ENCODE measurements at places on chromosomes 1 and 21. TPM values are rescaled to one million over a fixed set of nuclear protein-coding genes. Genes with fewer than 3 reads are reported as not detected.

DNA sequence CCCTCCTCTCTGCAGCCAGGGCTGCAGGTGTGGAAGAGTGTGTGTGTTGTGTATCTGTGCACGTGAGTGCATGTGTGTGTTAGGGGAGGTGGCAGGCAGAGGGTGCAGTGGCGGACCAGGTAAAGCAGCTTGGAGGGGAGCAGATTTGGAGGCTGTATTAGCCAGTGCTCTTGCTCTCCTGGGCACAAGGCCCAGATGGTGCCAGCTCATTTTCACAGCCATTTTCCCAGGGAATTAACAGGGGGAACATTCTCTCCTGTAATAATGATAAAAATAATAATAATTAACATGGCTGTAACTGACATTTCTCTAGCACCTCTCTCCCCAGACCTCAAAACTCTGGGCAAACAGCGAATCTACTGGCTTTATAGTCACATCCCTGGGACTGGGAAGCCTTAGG lies 43.6 kb downstream of the LRRN2 start:
- DNase-seq = no peak

ESRRG gene
- under 0.01 TPM for polyA plus RNA-seq

DNA sequence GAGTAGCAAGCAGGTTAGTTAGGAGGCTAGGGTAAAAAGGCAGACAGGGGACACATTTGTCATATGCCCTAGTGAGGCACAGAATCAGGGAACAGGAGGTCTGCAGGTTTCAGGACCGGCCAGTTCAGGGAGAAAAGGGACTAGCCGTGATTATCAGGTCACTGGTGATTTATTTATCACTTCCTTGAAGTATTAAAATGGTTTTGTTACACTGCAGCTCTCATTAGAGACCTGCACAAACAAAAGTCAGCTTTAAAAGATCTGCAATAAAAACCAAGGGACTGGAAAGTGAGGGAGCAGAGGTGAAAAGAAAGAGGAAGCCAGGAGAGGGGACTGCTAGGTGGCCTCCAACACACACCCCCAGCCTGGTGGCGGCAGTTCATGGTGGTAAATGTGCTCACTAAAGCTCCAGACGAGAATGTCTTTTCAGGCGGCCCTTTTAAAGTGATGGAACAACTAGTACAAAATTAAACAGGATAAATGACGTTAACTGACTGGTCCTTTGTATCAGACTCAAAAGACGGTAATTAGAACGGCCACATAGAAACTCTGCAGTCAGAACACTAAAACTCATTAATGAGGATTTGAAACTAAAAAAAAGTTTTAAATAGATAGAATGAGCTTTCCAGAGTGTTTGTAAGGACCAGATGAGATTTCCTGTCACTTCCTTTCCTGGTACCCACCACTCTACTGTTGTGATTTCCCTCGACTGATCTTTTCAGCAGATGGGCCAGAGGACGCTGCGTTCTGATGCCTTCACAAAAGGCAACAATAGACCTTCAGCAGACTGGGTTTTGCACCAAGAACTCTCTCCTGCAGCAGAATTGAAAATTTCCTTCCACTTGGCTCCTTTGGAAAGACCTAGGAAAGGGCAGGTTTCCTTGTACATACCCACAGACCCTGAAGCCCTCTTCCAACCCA lies 136.8 kb downstream of the NTPCR start:
- DNase-seq = no peak

HSD3B2 gene
- polyA plus RNA-seq = 5.8 TPM

GRCh38 chr1:244339776-244340175 lies 111.9 kb downstream of the ADSS2 start:
- DNase-seq = no peak

HSPG2 gene
- 6.0 TPM for polyA plus RNA-seq

DNA sequence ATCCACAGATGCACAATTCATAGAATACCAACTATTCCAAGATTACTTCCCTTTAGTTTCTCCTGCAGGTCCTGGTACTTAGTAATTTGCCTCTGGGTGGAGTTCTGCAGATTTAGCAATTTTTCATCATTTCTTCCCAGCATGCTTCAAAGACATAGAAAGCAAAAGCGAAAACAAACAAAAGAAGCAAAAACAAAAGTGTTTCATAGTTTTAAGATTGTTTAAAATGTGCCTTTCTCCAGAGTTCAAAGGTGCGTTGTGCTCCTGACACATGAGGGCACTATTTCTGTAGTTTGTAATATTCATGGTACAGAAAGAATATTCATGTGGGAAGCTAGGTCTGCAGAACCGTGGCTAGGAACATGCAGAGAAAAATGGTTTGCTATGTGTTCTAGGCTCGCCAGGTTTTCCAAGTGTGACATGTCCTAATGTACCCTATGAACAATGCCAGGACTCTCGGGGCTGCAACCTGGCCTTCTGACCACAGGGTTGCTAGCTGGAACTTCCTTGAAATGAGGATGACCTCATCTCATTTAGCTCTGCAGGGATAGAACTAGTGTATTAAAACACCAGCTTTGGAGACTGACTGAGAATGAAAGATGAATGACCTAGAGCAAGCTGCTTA lies 30.0 kb upstream of the RCSD1 start:
- DNase-seq = no peak

- no peak for DNase-seq
Observed at GRCh38 chr21:35291034-35291433, 241.9 kb upstream of the RUNX1 start.

DNA sequence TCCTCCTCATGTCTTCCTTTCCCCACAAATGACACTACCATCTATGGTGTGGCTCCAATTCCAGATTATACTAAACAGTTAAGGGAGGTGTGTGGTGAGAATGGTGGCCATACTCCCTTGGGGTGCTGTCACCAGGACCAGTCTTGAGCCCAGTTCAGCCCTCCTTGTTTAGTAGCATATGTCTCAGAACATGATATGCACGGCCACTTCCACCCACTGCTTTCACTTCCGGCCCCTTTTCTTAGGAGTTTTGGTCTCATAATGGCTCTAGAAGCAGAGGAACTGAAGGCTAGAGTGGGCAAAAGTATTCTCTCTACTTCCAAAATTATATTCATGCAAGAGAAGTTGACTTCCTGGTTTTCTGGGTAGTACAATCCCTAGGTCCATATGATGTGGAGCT lies 45.3 kb upstream of the CACNA1E start:
- DNase-seq = no peak

- peak; percentile 34 for DNase-seq
Observed at GRCh38 chr1:38123356-38124135, 77.0 kb upstream of the POU3F1 start.

GRCh38 chr1:199157494-199157893 lies 518.7 kb downstream of the PTPRC start:
- DNase-seq = no peak

DNA sequence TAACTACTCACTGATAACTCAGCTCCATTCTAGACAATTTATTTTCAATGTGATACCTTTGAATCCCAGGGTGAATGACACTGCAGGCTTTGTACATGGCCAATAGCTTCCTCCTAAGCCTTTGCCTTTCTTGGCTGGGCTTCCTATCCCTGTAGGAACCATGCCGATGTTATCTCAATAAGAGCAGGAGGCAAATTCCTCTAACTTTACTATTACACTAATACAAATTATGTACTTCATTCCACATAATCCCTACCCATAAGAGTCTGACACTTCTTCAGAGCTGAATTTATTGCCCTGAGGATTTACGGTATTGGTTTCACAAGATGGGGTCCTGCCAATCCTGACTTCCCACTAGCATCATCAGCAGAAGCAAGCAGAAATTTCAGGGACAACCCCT lies 14.0 kb downstream of the TGFBR3 start:
- DNase-seq = no peak

DNA sequence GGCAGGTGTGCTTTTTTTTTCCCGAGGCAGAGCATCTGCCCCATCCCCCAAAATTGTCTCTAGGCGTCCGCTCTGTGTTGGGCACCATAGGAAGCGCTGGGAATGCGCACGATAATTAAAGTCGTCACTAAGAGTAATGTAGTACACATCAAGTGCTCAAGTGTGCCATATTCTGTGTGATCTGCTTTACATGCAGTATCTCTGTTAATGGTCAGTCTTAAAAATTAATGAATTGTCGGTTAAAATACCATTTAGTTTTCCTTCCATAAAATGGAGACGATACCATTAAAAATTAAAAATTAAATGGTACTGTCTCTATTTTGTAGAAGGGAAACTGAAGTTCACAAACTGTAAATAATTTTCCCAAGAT lies 544 bp upstream of the CCT8 start:
- DNase-seq = no peak

GRCh38 chr1:173175514-173176145 lies 31.5 kb downstream of the TNFSF4 start:
- no peak for DNase-seq

- DNase-seq = no peak
Observed at GRCh38 chr1:155499953-155500639, 62.5 kb downstream of the ASH1L start.

AVPR1B gene
- polyA plus RNA-seq = not detected

DNA sequence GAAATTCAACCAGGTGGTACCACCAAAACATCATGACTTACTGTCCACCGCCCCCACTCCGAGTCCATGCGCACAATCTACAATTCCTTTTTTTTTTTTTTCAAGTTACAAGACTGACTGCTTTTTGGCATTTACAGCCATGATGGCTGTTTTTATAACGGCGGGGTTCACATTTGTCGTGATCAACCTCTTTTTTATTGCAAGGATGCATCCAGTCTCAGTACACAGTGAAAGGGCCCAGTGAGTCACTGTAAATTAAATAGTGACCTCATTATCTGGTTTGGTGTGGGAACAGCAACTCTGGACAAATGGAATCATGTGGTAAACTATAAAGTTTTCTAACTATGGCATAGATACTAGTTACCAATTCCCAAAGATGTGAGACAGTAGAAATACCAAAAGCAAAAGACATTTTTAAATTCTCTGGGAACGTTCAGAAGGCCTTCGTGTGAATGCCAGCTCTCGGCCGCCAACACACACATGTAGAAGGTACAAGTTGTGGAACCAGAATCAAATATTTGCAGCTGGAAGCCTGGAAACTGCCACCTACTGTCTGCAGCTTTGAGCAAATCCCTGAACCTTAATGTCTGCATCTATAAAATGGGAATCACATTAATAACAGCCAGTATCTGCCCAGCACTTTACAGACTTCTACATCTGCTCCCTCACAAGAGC lies 4.9 kb downstream of the GLIS1 start:
- no peak for DNase-seq

CTPS1 gene
- 1.8 TPM for polyA plus RNA-seq

AQP10 gene
- polyA plus RNA-seq = not detected

DNA sequence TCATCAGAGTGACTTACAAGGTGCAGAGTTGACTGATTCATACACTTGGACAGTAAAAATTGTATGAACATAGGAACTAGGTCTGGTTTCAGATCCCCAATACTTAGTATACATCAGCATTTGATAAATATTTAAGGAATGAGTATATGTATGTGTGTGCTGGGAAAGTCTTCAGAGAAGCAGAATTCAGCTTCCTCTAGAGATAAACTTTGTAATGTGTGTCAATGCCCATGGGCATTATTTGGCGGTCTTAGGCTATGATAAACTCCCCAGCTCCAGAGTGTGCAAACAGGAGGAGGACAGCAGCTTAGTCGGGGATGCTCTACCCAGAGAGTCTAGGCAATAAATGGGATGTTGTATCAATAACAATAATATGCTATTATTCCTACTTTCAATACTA lies 2.9 kb upstream of the CAMK1G start:
- DNase-seq = no peak

FLG2 gene
- polyA plus RNA-seq = not detected

DNA sequence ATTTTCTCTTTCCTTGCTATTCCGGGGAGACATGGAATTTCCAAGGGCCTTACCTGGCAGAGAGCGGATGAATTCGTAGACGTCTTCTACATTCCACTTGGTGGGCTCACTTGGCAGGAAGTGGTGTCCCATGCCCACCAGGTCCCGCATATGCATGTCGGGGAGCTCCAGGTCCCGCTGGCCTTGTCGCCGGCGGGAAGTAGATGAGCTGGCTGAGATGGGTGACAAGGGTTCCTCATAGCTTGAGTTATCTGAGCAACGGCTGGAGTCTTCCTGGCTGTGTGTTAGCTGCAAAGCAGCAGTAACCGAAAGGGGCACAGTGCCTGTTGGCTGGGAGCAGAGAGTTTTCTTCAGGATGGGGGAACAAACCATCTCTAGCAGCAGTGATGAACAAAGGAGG lies 7.9 kb upstream of the A3GALT2 start:
- DNase-seq = peak; percentile 55

SHISAL2A gene
- not detected for polyA plus RNA-seq

F13B gene
- polyA plus RNA-seq = not detected

- no peak for DNase-seq
Observed at GRCh38 chr1:225250432-225250831, 177.4 kb downstream of the LBR start.

C4BPA gene
- polyA plus RNA-seq = 1.2 TPM

GRCh38 chr1:100699744-100700143 lies 19.8 kb upstream of the VCAM1 start:
- no peak for DNase-seq

PUM1 gene
- polyA plus RNA-seq = 17.4 TPM

DNA sequence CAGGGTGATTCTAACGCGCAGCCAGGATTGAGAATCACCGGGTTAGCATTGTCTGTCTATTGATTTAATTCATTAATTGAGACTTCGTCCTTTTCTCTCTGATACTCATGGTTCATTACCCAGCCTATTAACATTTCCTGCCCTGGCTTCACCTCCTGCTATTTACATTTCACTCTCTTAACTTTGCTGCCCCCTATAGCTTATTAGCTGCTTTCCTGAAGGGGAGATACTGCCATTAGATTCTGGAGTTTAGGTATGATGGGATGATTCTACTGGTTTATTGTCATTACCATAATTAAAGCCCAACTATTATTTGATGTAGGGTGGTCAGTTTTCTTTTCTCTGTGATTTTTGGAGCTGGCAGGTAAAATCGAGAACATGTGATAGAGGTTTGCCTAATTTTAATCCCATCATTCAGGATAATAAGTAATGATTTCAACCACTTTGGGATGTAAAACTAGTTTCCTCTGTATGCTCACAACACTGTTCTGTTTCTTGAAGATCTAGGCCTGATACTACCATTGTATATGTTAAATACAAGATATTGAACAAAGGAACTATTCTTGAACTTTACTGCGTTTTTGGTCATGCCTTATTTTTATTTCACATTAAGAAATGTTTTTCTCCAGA lies 6.4 kb downstream of the PPP2R5A start:
- no peak for DNase-seq

CLCA1 gene
- 201 TPM for polyA plus RNA-seq

DNA sequence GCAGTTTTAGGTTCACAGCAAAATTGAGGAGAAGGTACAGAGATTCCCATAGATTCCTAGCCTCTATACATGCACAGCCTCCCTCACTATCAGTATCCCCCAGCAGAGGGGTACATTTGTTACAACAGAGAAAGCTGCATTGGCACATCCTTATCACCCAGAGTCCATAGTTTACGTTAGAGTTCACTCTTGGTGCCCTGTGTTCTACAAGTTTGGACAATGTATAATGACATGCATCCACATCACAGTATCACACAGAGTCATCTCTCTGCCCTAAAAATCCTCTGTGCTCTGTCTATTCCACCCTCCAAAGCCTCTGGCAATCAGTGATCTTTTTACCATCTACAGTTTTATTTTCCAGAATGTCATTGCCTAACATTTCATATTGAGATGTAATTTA lies 22.3 kb upstream of the RGS16 start:
- no peak for DNase-seq

KRTAP19-1 gene
- polyA plus RNA-seq = not detected

GRCh38 chr1:169090308-169090899 lies 16.1 kb upstream of the ATP1B1 start:
- DNase-seq = no peak

Measured in sigmoid colon (tissue), 7 donors.